ENCODE measurements at places on chromosomes 2 and 18.
A peak's percentile ranks its signal among the peaks of the same experiment; 100 is the strongest.

- no peak for DNase-seq
These were observed 326.2 kb upstream of the LRATD1 start for GRCh38 chr2:14306268-14306861.

DNA sequence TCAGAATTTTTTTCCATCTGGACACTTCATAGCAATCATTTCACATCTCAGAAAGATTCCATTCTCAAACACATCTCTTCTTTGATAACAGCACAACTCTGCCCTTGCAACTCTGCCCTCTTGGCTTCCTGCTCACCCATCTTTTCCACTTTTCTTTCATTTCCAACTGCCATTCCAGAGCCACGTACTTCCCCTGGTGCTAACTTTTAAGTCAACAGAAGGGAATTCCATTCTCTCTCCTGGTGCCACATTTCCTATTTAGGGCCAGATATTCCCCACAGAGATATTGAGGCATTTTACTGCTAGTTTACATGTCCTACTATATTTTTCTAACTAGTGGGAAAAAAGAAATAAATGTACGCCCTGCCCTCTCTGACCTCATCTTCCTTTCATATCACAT is 590.2 kb downstream of the ARHGAP15 start:
- no peak for DNase-seq

DNA sequence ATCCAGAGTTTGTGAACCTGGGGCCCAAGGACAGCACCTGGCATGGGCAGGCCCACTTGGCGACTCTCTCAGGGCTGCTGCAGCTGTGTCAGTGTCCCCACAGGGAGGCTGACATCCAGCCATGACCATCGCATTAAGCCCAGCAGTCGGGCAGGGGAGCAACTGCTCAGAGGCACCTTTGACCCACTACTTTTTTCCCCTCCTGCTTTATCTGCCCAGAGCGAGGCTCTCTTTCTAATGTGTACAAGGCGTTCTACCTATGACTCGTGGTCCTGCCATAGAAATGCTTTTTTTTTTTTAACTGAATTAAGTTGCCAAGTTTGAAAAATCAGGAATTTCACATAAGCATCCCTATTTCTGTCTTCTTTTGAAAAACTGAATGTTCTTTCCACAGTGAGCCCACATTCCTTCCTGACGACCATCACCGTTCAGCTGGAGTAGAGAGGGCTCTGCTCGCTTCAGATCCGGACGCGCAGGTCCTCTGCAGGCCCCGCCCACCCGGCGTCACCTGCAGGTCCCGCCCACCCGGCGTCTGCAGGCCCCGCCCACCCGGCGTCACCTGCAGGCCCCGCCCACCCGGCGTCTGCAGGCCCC is 403 bp upstream of the CLUL1 start:
- peak; percentile 85 for DNase-seq

GRCh38 chr2:174744111-174744510 is 20.2 kb downstream of the CHRNA1 start:
- DNase-seq: no peak

DNA sequence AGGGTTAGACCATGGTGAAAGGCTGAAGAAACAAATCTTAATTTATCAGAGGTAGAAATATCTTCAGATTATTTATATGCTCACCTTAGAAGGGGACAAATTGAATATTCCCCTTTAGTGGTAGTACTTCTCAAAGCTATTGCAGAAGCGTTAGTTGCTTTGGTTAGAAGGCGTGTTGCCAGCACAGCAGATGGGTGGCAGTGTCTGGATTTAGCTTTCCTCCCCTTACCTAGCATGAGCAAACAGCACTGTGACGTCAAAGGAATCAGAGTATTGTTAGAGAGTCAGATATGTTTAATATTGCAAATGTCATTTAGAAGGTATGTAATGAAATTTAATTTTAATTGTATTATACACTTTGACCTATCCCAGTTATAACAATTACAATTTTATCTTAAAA is 27.2 kb upstream of the GALR1 start:
- DNase-seq: no peak

- DNase-seq: peak; percentile 10
These were observed 33.6 kb downstream of the PLCL1 start for GRCh38 chr2:197838036-197838435.

- DNase-seq: no peak
These were observed 5.4 kb downstream of the CMPK2 start for GRCh38 chr2:6860296-6860695.

- DNase-seq: no peak
These were observed 122.9 kb downstream of the EPB41L3 start for GRCh38 chr18:5420906-5421305.

DNA sequence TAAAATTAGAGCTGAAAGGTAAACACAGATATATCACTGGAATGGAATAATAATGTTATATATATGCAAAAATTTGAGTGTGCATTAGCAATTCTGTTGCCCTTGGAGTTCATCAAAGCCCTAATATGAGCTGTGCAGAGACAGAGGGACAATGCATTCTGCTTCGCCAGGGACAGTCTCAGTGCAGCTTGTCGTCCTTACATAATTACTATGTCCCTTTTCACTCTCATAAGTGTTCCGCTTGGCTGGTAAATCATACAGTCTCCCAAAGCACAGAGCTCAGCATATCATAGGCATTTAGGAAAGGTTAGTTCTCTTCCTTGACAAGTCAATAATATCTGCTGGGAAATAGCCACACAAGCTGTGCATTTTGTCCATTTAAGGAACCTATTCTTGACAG is 30.7 kb downstream of the MAPK4 start:
- DNase-seq: no peak

DNA sequence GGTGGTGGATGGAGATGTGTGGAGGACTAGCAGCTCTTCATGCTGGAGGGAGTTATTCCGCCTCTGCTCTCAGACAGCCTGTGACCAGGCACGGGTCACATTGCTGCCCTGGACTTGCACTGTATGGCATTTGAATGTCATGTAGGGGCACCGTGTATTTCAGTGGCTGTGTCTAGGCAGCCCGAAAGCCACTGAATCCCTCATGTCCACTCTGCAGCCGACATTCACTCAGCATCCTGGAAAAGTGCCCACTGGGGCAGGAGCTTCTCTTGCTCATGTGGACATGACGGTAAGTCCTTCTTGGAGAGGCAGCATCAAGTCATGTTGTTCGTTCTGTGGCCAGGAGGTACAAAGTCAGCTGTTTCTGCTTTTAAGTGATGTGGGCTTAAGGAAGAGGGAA is 127.9 kb downstream of the SH3RF3 start:
- DNase-seq: no peak

GRCh38 chr18:61965311-61965710 is 72.5 kb upstream of the RNF152 start:
- no peak for DNase-seq

GRCh38 chr2:192657362-192657761 is 462.6 kb upstream of the TMEFF2 start:
- no peak for DNase-seq

DNA sequence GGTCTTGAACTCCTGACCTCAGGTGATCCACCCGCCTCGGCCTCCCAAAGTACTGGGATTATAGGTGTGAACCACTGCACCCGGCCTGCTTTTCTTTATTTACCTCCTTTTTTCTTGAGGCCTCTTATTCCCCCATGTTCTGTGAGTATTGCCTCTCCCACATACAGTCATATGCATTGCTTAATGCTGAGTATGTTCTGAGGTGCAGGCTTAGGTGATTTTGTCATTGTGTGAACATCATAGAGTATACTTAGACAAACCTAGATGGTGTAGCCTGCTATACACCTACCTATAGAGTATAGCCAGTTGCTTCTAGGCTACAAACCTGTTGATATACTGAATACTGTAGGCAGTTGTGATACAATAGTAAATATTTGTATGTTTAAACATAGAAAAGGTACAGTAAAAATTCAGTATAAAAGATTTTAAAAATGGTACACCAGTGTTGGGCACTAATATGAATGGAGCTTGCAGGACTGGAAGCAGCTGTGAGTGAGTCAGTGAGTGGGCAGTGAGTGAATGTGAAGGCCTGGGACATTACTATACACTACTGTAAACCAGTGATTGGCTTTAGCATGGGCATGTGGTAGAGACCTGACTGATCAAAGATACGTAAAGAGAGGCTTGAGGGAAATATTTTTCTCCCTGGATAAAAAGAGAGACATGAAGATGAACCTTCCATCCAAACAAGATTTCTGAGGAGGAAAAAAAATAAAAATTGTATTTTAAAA is 17.6 kb downstream of the SLC39A10 start:
- DNase-seq: no peak

GRCh38 chr2:100742277-100743254 is 77.4 kb upstream of the NPAS2 start:
- DNase-seq: no peak

DNA sequence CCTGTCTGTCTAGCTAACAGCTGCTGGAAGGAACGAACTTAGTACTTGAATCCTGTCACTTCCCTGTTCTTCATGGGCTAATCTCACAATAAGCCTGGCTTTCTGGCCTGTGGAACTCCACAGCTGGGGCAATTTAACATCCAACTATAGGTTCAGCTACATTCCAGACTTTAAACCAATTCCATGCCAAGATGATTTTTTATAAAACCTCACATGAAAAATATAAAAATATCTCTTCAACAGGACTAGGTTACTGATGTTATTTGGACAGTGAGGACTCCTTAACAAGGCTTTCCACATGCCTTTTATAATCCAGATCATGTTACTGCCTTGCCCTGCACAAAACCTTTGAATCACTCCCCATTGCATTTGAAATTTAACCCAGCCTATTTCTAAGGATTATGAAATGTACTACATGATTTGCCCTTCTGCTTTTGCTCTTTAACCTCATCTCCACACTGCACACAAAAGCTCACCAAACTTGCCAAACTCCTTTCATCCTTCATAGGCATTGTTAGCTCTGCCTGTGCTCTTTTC is 863.2 kb upstream of the CHAC2 start:
- no peak for DNase-seq

DNA sequence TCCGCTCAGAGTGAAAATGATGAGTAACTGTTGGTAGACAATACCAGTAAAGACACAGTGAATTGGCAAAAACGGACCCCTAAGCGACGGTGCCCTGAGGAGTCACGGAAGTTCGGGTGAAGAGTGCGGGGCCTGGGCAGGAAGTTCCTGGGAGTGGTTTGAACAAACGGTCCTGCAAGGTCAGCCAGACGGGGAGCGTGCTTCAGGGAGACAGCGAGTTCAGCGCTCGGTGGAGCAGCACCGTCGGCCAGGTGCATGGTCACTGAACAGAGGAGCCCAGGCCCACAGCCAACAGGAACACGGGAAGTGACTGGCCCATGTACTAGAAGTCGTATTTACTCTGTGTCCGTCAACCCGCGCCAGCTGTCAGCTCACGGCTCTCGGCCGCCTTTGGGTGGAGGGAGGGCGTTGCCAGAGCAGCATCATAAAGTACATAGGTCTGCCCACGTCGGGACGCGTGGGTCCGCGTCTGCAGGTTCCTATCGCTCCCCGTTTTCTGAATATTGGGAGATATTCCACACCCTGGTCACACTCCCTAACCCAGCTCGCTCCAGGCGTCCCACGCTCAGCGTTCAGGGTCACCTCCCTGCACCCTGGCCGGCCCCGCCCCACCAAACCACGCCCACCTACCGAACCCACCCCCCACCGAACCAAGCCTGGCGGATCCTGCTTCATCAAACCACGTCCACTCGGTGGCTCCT is 75.6 kb upstream of the UXS1 start:
- DNase-seq: no peak

- no peak for DNase-seq
These were observed 68.3 kb downstream of the BABAM2 start for GRCh38 chr2:27958711-27959378.

DNA sequence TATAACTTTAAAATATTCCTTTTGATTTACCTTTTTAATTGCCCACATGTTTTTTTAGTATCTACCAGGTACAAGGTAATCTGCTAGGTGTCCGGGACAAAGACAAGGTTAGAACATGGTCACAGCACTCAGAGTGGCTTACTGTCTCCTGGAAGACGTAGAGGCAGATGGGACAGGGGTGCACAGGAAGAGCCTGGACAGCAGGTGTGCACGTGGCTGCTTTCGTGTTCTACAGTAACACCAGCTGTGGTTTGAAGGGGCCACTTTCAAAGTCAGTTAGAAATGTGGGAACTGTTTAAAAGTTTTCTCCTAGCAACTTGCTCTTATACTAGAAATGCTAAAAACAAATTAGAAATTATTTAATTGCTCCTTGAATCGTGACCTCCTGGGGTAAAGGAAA is 102.9 kb upstream of the ALPP start:
- DNase-seq: no peak

DNA sequence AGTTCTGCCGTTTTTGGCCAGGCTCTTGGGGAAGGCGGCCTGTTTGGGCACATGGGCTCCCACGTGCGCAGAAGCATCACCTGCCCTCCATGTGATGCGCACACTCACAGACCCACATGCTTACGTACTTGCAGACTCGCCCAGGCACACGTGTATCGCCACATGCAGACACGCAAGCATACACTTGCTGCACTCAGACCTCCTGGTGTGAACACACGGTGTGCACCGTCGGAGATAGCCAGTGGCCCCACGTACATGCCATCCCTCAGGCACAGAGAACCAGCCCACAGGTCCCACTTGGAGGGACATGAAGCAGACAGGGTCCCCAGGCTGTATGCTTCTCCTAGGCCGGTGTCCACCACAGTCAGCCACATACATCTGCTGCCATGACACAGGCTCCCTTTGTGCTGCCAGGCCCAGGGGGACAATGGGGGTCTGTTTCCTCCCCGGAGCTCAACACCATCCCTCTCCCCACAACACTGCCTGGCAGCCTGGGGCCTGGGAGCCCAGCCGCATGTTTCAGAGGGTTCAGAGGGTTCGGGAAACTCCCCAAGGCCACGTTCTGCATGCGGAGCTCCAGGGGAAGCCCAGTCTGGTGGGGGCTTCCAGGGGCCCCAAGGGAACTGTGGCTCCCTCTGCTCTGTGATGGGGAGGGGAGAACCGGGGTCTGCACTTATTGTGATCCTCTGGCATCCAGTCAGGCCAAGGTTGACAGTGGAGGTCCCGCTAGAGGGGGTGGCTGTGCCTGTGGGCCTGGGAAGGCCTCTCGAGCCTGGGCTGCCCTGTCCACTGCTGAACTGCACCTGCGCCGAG is 208.1 kb upstream of the HAAO start:
- DNase-seq: no peak

GRCh38 chr2:37543999-37544557 is 127.4 kb downstream of the CDC42EP3 start:
- DNase-seq: no peak

- no peak for DNase-seq
These were observed 37.8 kb downstream of the CXCR4 start for GRCh38 chr2:136080114-136080513.

DNA sequence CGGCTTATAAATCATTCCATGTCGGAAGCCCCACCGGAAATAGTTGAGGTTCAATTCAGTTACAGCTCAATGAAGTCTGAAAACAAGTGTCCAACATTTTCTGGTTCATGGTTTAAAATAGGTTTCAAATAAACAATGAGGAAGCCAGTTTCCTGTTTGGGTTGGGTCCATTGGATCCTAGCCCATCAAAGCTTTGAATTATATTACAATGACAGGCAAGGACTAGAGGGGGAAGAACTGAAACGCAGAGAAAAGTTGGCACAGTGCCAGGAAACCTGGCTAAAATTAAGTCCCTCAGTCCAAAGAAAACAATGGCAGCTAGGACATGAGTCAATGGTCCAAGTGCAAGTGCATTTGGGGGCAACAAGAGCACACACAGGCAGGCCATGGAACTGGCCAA is 32.0 kb downstream of the SLC14A1 start:
- DNase-seq: no peak

- DNase-seq: no peak
These were observed 787.6 kb upstream of the SALL3 start for GRCh38 chr18:78192054-78192453.

GRCh38 chr2:121483021-121483420 is 47.7 kb upstream of the RNU4ATAC start:
- no peak for DNase-seq

- no peak for DNase-seq
These were observed 55.0 kb downstream of the KIF1A start for GRCh38 chr2:240765007-240765406.

GRCh38 chr2:230762317-230762896 is 49.8 kb downstream of the CAB39 start:
- DNase-seq: no peak
